ENCODE measurements at places on chromosomes 6 and 20.

- no peak for DNase-seq
These were observed 126.5 kb upstream of the RIPOR2 start for GRCh38 chr6:25062070-25062811.

DNA sequence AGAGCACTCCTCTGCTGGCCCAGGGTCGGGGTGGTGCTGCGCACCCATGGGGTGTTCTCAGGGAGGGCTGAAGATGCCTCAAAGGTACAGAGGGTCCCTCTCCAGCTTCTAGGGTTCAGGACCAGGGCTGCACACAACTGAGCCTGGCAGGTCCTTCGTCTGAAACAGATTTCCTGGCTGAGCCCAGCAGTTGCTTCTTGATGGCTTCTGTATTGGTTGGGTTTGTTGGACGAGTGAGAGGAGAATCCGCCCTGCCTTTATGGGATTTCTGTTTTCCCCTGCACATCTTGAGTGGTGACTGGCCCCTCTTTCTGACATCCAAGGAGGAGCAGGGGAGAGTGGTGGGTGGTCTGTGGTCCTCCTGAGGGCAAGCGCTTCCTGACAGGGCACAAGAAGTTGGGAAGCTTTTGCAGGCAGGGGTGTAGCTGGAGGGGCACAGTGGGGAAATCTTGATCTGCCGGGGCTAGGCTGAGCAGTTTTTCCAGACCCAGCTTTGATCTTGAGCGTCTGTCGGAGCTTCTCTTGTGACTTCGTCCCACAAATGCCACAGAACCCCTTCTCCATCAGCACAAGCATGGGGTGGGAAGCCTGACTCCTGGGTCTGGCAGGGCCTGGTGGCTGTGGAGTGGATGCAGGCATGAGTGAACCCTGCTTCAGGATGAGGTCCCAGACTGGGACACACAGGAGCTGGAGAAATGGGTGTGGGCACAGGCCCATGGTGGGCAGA is 116.5 kb downstream of the SYNDIG1 start:
- no peak for DNase-seq

- no peak for DNase-seq
These were observed 761.2 kb upstream of the CHD6 start for GRCh38 chr20:42379385-42379784.

GRCh38 chr6:164982389-164982788 is 327.0 kb downstream of the C6orf118 start:
- DNase-seq: no peak

- no peak for DNase-seq
These were observed 211.2 kb downstream of the PHACTR1 start for GRCh38 chr6:12927746-12928145.

GRCh38 chr6:37680668-37681067 is 17.0 kb downstream of the MDGA1 start:
- DNase-seq: no peak

DNA sequence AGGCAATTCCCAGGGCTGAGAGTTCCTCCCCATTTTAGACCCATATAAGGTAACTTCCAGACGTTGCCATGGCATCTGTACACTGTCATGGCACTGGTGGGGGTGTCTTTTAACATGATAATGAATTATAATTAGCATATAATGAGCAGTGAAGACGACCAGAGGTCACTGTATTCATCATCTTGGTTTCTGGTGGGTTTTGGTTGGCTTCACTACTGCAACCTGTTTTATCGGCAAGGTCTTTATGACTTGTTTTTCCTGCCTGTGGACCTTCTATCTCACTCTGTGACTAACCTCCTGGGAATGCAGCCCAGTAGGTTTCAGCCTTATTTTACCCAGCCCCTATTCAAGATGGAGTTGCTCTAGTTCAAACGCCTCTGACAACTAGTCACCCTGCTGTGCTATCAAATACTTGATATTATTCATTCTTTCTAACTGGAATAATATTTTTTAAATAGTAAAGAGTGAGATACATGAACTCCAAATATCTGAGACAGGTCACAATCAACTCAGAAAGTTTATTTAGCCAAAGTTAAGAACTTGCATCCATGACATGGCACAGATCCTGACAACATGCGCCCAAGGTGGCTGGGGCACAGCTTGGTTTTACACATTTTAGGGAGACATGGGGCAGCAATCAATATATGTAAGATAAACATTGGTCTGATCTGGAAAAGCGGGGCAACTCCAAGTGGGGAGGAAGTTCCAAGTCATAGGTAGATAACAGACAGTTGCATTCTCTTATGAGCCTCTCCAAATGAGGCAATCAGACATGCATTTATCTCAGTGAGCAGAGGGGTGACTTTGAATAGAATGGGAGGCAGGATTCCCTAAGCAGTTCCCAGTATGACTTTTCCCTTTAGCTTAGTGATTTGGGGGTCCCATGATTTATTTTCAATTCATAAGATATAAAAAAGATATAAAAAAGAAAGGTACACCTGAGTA is 1.2 kb upstream of the UFL1 start:
- no peak for DNase-seq

DNA sequence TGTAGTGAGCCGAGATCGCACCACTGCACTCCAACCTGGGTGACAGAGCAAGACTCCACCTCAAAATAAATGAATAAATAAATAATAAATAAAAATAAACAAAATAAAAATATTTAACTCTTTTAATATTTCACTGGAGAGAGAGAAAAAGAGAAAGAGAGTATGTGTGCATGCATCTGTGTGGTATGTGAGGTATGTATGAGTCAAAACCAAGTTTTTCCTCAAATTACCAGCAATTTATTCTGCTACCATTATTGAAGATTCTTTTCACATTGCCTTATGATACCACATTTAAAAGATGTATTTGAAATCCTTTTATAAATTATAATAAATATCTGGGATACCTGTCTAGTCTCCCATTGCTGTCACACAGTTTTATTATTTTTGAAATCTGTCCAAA is 122.1 kb downstream of the CD164 start:
- DNase-seq: no peak

GRCh38 chr6:11224252-11224965 is 8.1 kb downstream of the NEDD9 start:
- no peak for DNase-seq

DNA sequence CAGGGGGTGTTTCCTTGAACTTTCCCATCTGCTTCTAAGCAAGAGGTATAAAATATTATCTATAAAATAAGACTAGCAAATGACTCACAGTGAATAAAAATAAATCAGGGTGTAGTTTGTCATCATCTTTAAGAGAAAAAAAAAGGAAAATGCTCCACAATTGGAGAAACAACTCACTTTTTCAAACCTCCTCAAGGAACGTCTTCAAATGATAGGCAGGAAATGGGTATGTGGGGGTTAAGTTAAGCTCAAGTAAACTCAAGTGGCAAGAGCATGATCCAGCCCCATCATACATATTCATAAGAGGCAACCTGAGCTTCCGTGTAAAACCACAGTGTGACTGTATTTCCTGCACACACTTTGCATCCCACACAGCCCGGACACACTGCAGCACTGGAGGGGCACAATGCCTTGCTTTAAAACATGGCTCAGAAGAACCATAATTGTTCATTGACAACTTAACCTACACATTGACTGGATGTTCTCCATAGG is 58.5 kb upstream of the CEP85L start:
- peak; percentile 74 for DNase-seq

DNA sequence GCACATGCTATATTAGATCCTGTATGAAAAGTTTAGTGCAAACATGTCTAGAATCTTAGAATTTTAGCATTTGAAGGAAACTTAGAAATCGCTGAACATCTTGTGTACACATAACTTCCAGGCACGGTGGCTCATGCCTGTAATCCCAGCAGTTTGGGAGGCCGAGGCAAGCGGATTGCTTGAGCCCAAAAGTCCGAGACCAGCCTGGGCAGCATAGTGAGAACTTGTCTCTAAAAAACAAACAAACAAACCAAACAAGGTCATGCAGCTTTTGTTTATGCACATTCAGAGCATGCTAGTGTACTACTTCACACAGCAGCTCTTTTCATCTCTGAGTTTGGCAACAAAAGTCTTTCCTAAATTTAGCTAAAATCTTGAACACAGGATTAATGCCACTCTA is 32.2 kb downstream of the CLVS2 start:
- DNase-seq: no peak

DNA sequence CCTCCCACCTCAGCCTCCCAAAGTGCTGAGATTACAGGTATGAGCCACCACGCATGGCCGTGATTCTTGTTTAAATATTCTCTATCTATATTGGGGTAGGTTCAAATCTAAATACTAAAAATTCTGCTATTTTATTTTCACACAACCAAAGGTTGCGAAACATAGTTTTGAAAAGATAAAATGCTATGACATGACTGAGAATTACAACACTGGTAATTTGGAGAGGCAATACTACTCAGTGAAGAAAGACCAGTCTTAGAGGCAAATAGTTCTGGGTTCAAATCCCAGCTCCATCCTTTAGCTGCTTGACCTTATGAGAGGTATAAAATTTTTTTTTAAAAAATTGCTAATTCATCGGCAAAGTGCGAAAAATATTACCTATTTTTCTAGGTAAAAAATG is 137.0 kb upstream of the PREP start:
- no peak for DNase-seq

- no peak for DNase-seq
These were observed 50.7 kb upstream of the PLCG1 start for GRCh38 chr20:41086402-41087324.

GRCh38 chr20:19466206-19466928 is 253.9 kb downstream of the SLC24A3 start:
- DNase-seq: no peak

- DNase-seq: no peak
These were observed 91.3 kb upstream of the ADGRF1 start for GRCh38 chr6:47133230-47134000.

DNA sequence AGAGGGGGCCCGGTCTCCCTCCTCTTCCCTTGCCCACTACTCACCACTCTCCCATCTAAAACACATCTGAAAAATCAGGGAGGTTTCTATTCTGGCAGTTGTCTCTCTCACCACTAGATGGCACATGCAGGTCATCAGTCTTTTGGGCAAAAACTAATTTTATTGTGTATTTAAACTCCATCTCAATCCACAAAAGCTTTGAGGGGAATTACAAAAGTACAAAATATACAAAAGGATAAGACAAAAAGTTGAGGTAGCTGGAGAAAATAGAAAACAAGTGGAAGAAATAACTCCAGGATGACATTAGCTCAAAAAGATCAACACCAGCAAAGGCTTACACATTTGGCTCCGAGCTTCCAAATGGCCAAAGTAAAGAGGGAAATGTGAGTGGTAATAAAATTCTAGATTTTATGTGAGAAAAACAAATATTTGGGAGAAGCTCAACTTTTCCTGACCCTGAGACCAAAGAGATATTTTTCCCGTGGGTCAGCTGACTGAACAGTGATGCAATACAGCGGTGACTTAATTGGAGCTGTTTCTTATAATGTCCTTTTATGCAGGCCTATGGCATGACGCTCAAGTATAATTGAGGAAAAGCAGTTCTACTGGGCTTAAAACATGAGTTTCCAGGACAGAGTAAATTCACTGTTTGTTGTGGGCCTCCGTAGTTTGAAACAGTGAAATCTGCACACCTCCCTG is 79.8 kb upstream of the CHD6 start:
- no peak for DNase-seq

GRCh38 chr6:145483191-145483996 is 251.9 kb downstream of the EPM2A start:
- no peak for DNase-seq

DNA sequence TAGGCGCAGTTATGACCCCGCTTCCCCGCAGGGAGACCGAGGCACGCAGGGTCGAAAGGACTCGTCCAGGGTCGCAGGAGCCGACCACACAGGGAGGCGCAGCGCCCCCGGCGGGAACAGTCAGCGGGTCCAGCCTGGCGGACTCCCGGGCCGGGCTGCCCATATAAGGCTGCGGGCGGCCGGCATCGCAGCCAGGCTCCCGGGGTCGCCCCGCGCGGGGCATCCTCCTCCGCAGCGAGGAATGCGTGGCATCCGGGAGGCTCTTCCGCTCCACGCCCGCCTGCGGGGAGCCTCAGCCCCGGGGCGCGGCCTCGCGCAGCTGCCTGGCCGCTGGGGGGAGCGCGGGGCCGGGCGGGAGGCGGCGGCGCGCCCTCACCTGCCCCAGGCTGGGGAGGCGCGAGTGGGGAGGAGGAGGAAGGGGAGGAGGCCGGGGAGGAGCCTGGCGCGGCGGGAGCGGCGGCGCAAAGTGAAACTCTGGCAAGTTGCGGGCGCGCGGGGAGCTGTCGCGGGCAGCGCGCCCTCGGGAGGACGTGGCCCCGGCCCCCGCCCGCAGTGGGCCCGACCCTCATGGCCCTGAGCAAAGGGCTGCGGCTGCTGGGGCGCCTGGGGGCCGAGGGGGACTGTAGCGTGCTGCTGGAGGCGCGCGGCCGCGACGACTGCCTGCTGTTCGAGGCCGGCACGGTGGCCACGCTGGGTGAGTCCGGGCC is at the start of gene SYNJ2:
TSS of gene SYNJ2 (plus strand) at position 469 of the 707 bp plus-strand sequence. CDS start at position 568, 99 bp downstream.
- peak; percentile 81 for DNase-seq

GRCh38 chr6:136338486-136338885 is 48.8 kb upstream of the BCLAF1 start:
- no peak for DNase-seq

- no peak for DNase-seq
These were observed 105.1 kb upstream of the GPR6 start for GRCh38 chr6:109872968-109873545.
